ENCODE measurements at places on chromosomes 1 and 21.

- DNase-seq, result no peak
Measured at GRCh38 chr1:94862718-94863117, 42.6 kb downstream of the SLC44A3 start.

GRCh38 chr21:21148514-21148913 lies 150.3 kb downstream of the NCAM2 start:
- DNase-seq, result no peak

GRCh38 chr1:54459726-54460191 lies 53.6 kb upstream of the SSBP3 start:
- no peak for DNase-seq

DNA sequence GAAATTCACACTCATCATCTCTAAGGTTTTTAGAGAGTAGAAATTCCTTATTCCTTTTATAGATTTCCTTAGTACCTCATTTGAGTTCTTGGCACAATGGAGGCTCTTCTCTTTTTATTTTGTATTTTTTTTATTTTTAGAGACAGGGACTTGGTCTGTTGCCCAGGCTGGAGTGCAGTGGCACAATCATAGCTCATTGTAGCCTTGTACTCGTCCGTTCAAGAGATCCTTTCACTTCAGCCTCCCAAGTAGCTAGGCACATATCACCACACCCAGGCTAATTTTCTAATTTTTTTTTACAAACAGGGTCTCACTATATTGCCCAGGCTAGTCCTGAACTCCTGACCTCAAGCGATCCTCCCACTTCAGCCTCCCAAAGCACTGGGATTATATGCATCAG lies 29.6 kb downstream of the RGL1 start:
- no peak for DNase-seq

- no peak for DNase-seq
Measured at GRCh38 chr1:189312499-189312898, 1165.2 kb downstream of the BRINP3 start.

DNA sequence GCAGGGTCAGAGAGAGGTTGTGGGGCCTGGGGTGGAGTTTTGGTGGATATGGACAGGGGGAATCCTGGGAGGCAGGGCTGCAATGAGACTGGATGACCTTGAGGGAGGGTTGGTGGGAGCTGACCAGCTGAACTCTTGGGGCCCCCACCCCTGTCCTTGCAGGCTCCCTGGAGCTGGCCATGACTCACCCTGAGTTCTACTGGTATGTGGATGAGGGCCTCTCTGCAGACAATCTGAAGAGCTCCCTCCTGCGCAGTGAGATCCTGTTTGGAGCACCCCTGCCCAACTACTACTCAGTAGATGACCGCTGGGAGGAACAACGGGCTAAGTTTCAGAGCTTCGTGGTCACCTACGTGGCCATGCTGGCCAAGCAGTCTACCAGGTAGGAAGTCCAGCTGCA lies 23.6 kb downstream of the DISP3 start:
- DNase-seq, result no peak

- no peak for DNase-seq
Measured at GRCh38 chr21:27024971-27025370, 58.1 kb upstream of the ADAMTS5 start.
